ENCODE measurements at places on chromosomes 7 and 10. TPM values are rescaled to one million over a fixed set of nuclear protein-coding genes. Genes with fewer than 3 reads are reported as not detected.

Gene SPDYE5
- not detected for total RNA-seq

Gene TRA2A
- total RNA-seq = 70.1 TPM

Gene GPER1
- 10.6 TPM for total RNA-seq

Gene CUZD1
- total RNA-seq = 1.5 TPM

Gene FAM237B
- not detected for total RNA-seq

Gene NPFFR1
- total RNA-seq = 0.43 TPM

Gene GPRIN2
- total RNA-seq = not detected

Gene EPHB6
- total RNA-seq = 34.6 TPM

Gene SEMA3D
- 7.1 TPM for total RNA-seq

Gene PRSS2
- total RNA-seq = not detected

Gene FANK1
- 0.26 TPM for total RNA-seq

Gene MYOZ1
- 1.6 TPM for total RNA-seq

GRCh38 chr7:43888993-43889945 is 17.1 kb downstream of the URGCP start:
- no peak overlapping the region for H3K27ac ChIP-seq
- H3K36me3 ChIP-seq = no peaks in the 10 kb centered on the region
- no peaks in the 10 kb centered on the region for H3K27me3 ChIP-seq
- H3K4me3 ChIP-seq = no peak overlapping the region
- no peaks in the 10 kb centered on the region for H3K4me1 ChIP-seq
- DNase-seq = no peak

DNA sequence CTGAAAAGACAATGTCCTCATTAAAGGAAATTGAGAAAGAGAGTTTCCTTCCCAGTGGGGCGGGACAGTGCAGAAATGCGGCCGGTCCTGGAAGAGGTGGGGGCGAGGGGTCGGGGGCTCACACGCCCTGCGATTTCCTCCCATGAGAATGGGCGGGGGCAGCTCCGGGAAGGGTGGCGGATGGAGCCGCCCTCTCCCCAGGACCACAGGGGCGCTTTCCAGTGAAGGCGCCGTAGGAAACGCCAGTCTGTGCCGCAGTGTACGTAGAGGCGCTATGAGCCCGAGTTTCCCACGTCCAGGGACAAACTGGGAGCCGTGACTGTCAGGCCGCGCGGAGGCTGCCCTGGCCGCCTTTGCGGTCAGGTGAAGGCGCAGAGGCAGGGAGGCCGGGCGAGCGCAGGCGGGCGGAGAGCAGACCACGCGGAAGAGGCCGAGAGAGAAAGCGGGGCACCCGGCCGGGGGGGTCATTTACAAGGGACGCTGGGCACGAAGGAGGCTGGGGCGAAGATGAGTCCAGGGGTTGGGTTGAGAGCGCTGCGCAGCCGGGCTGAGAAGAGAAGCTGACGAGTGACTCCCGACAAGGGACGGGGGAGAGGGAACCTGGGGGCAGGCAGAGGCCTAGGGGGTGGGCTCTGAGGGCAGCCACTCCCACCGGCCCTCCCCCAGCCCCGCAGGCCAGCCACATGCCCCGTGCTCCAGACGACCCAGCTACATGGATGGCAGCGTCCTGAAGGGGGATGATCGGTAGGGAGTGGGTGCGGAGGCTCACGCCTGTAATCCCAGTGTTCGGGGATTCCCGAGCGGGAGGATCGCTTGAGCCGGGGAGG is 45.0 kb downstream of the ALOX5 start:
- H3K36me3 ChIP-seq = no peaks in the 10 kb centered on the region
- H3K4me1 ChIP-seq = no peaks in the 10 kb centered on the region
- H3K27me3 ChIP-seq = no peaks in the 10 kb centered on the region
- peak overlapping the region; percentile 83 for H3K27ac ChIP-seq
- H3K4me3 ChIP-seq = peak overlapping the region; percentile 33

DNA sequence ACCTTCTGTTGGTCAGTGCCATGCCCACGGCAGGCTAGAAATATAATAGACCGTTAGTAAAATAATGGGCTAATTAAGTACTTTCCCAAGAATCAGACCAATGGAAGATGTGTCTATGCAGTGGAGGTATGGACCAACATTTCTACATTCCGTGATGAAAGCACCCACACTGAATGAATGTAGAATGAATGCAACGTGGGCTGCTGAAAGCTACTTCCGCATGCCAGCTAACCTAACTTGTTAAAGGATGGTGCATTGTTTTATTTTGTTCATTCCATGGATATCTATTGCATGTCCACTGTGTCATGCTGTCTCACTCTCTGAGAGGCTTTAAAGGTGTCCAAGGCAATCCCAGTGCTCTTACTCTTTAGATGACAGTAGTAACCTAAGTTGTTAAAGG is 112.9 kb upstream of the CAV2 start:
- no peak overlapping the region for H3K4me3 ChIP-seq
- no peaks in the 10 kb centered on the region for H3K27me3 ChIP-seq

- H3K27me3 ChIP-seq = no peaks in the 10 kb centered on the region
- H3K27ac ChIP-seq = peak overlapping the region; percentile 1
- no peaks in the 10 kb centered on the region for H3K36me3 ChIP-seq
- H3K4me3 ChIP-seq = no peak overlapping the region
- no peaks in the 10 kb centered on the region for H3K4me1 ChIP-seq
- peak; percentile 76 for DNase-seq
Measured at GRCh38 chr7:22445140-22445743, 54.7 kb downstream of the STEAP1B start.

- H3K4me3 ChIP-seq = no peak overlapping the region
- no peak for DNase-seq
- no peak overlapping the region for H3K27ac ChIP-seq
- no peaks in the 10 kb centered on the region for H3K27me3 ChIP-seq
Measured at GRCh38 chr10:20084451-20084850, 268.2 kb downstream of the PLXDC2 start.

- no peaks in the 10 kb centered on the region for H3K36me3 ChIP-seq
- peak within 1 kb of the TSS; percentile 92 for H3K27ac ChIP-seq
- H3K4me3 ChIP-seq = peak within 1 kb of the TSS; percentile 89
- H3K27me3 ChIP-seq = no peaks in the 10 kb centered on the region
Measured at GRCh38 chr10:133308421-133309099, at the start of the genes TUBGCP2 and ZNF511. TSS of gene TUBGCP2 (minus strand) at chr10:133308872. CDS start at chr10:133302941, 5,931 bp downstream. TSS of gene ZNF511 (plus strand) at chr10:133308914. CDS start at chr10:133308944, 30 bp downstream.

GRCh38 chr10:65350611-65351010 is 1575.2 kb upstream of the LRRTM3 start:
- no peaks in the 10 kb centered on the region for H3K27me3 ChIP-seq
- H3K36me3 ChIP-seq = no peaks in the 10 kb centered on the region
- H3K27ac ChIP-seq = no peak overlapping the region
- no peaks in the 10 kb centered on the region for H3K4me1 ChIP-seq
- no peak for DNase-seq
- no peak overlapping the region for H3K4me3 ChIP-seq

GRCh38 chr7:55366461-55367070 is 1.4 kb downstream of the LANCL2 start:
- peak overlapping the region; percentile 99 for H3K27ac ChIP-seq
- no peaks in the 10 kb centered on the region for H3K27me3 ChIP-seq
- peak overlapping the region; percentile 88 for H3K4me3 ChIP-seq
- H3K4me1 ChIP-seq = no peaks in the 10 kb centered on the region
- no peaks in the 10 kb centered on the region for H3K36me3 ChIP-seq
- no peak for DNase-seq

DNA sequence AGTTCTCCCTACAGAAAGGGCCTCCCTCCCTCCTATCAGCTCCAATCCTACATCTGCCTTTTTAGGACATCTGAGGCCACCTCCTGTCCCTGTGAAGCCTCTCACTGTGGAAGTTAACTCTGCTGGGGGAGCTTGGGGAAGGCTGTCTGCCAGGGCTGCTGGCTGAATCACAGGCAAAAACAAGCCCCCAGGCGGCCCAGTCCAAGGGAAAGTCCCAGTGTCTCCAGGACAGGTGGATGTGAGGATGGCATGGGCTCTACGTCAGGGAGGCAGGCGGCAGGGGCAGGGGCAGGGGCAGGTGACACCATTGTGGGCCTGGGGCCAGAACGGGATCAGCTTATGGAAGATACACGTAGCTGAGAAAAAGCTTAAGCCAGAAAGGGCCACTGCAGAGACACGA is 240.2 kb downstream of the MAD1L1 start:
- H3K4me3 ChIP-seq = no peak overlapping the region
- H3K27me3 ChIP-seq = no peaks in the 10 kb centered on the region

DNA sequence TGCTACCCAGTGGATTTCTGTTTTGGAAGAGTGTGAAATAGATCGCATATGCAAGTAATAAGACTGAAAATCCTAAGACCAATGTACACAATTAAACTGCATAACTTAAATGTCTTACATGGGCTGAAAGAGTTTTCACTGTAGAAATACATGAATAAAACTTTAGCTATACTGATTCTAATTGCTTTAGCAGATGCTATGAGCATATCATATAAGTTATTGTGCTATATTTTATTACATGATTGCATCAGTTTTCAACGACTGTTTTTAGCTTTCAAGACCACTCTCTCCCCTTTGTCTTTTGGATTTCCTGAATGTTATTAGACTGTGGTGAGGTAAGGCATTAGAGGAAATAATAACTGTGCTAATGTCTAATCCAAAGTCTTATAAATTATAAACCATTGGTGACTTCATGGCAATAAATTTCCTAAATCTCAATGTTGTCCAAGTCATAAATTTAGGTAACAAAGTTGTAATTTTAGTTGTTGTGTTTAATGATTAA is 124.5 kb downstream of the SEMA3A start:
- H3K27ac ChIP-seq = no peak overlapping the region
- H3K36me3 ChIP-seq = no peaks in the 10 kb centered on the region
- DNase-seq = no peak
- H3K27me3 ChIP-seq = no peaks in the 10 kb centered on the region
- H3K4me1 ChIP-seq = no peaks in the 10 kb centered on the region
- no peak overlapping the region for H3K4me3 ChIP-seq

- no peak overlapping the region for H3K4me3 ChIP-seq
- no peaks in the 10 kb centered on the region for H3K36me3 ChIP-seq
- H3K27ac ChIP-seq = no peak overlapping the region
- DNase-seq = no peak
- H3K4me1 ChIP-seq = no peaks in the 10 kb centered on the region
Measured at GRCh38 chr7:145123502-145123901, 287.6 kb upstream of the TPK1 start.

DNA sequence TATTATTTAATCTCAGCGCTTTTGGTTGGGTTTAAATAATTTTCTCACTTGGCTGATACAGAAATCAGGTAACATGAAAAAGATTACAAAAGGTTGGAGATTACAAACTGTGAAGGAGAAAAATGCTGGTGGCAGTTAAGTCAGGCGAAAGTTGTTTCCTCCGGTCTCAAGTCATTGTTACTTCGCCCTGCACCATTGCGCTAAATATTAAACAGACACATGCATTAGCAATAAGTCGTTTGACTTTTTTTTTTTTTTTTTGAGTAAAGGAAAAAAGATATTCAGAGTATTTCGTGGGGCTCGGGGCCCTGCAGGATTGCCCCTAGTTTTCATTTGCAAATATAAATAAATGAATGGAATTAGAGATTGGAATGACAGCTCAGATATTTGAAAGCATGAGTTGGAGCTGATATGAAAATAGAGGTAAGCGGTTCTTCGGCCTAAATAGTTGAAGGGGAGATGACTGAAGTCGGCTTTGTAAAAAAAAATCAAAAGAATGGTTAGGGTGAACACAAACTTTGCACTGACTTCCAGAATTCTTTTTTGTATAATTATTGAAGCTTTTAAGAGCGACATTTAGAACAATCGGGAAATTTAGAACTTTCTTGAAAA is 914 bp downstream of the SDHAF3 start:
- H3K27me3 ChIP-seq = no peaks in the 10 kb centered on the region
- no peaks in the 10 kb centered on the region for H3K4me1 ChIP-seq
- no peaks in the 10 kb centered on the region for H3K36me3 ChIP-seq
- DNase-seq = no peak
- peak overlapping the region; percentile 72 for H3K4me3 ChIP-seq
- no peak overlapping the region for H3K27ac ChIP-seq

- no peaks in the 10 kb centered on the region for H3K4me1 ChIP-seq
- no peaks in the 10 kb centered on the region for H3K36me3 ChIP-seq
- no peak overlapping the region for H3K4me3 ChIP-seq
- no peak for DNase-seq
- H3K27me3 ChIP-seq = no peaks in the 10 kb centered on the region
Measured at GRCh38 chr7:66815951-66816350, 75.4 kb downstream of the RABGEF1 start.

GRCh38 chr10:75866731-75867130 is 435.3 kb downstream of the LRMDA start:
- no peak for DNase-seq
- no peak overlapping the region for H3K27ac ChIP-seq
- no peaks in the 10 kb centered on the region for H3K36me3 ChIP-seq
- H3K4me1 ChIP-seq = no peaks in the 10 kb centered on the region
- H3K27me3 ChIP-seq = no peaks in the 10 kb centered on the region

DNA sequence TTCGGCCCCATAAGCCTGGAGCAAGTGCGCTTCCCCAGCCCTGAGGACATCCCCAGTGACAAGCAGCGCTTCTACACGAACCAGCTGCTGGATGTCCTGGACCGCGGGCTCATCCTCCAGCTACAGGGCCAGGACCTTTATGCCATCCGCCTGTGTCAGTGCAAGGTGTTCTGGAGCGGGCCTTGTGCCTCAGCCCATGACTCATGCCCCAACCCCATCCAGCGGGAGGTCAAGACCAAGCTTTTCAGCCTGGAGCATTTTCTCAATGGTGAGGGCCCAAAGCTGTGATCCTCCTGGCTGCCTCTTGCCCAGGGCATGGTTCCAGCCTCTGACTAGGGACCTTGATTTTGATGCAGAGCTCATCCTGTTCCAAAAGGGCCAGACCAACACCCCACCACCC is 10.1 kb downstream of the IRF5 start:
- H3K27ac ChIP-seq = no peak overlapping the region
- no peaks in the 10 kb centered on the region for H3K27me3 ChIP-seq
- DNase-seq = no peak

- H3K4me3 ChIP-seq = no peak overlapping the region
- no peaks in the 10 kb centered on the region for H3K4me1 ChIP-seq
Measured at GRCh38 chr7:98341106-98341505, 59.6 kb downstream of the BRI3 start.

GRCh38 chr7:100575206-100575631 is 1.5 kb upstream of the SAP25 start:
- peaks cover 3% of the 10 kb centered on the region for H3K4me1 ChIP-seq
- H3K27ac ChIP-seq = no peak overlapping the region
- no peak overlapping the region for H3K4me3 ChIP-seq
- H3K27me3 ChIP-seq = no peaks in the 10 kb centered on the region
- no peak for DNase-seq

DNA sequence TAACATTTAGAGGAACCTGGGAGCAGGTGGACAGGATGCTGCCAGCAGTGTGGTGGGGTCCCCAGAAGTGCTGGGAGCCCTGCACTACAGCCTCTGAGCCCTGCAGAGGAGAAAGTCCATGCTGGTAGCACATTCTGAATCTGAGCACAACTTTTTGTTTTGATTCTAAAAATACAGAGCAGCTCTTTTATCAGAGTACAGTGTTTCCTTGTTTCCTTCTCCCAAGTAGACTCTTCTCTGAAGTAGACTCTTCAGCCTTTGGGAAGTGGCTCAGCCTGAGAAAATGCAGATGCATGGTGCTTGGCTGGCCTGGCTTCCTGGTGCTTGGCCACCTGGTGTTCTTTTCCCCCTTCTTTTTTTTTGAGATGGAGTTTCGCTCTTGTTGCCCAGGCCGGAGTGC is 9.1 kb downstream of the ADCY1 start:
- H3K27me3 ChIP-seq = no peaks in the 10 kb centered on the region
- H3K36me3 ChIP-seq = no peaks in the 10 kb centered on the region
- H3K4me1 ChIP-seq = no peaks in the 10 kb centered on the region
- H3K27ac ChIP-seq = no peak overlapping the region
- DNase-seq = no peak

- H3K27ac ChIP-seq = no peak overlapping the region
- H3K36me3 ChIP-seq = no peaks in the 10 kb centered on the region
- no peak overlapping the region for H3K4me3 ChIP-seq
- no peak for DNase-seq
- H3K27me3 ChIP-seq = no peaks in the 10 kb centered on the region
Measured at GRCh38 chr7:44772867-44773266, 23.6 kb upstream of the PPIA start.
